ENCODE measurements at places on chromosomes 7 and 10.

DNA sequence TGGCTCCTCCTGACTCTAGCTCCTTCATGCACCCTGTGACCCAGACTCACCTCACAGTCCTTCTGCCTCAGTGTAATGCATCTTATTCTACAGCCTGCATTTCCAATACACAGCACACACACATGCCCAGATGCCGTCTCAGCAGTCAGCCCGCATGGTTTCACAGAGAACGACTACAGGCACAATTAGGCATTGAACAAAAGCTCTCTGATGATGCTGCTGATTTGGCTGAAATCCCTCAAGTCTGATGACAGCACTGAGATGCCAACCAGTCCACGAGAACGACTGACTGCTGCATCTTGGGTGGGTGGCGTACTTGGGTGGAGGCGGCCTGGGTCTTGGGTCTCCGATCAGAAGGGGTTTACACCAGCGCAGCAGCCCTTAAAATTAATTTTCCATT lies 200.4 kb downstream of the TAX1BP1 start:
- H3K27ac ChIP-seq, result peak overlapping the region; percentile 43
- no peak for DNase-seq
- no peaks in the 10 kb centered on the region for H3K36me3 ChIP-seq
- H3K4me3 ChIP-seq, result no peak overlapping the region
- H3K4me1 ChIP-seq, result no peaks in the 10 kb centered on the region

- no peak overlapping the region for H3K4me3 ChIP-seq
- no peak overlapping the region for H3K27ac ChIP-seq
- no peaks in the 10 kb centered on the region for H3K27me3 ChIP-seq
Measured at GRCh38 chr10:29921071-29921446, 138.3 kb downstream of the JCAD start.

DNA sequence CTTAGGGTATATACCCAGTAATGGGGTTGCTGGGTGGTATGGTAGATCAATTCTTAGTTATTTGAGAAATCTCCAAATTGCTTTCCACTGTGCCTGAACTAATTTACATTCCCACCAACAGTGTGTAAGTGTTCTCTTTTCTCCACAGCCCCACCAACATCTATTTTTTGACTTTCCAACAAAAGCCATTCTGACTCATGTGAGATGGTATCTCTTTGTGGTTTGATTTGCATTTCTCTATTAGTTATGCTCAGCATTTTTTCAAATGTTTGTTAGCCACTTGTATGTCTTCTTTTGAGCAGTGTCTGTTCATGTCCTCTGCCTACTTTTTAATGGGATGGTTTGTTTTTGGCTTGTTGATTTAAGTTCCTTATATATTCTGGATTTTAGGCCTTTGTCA lies 66.4 kb downstream of the MGAM2 start:
- no peak for DNase-seq
- H3K27ac ChIP-seq, result no peak overlapping the region
- no peaks in the 10 kb centered on the region for H3K36me3 ChIP-seq
- no peaks in the 10 kb centered on the region for H3K27me3 ChIP-seq

- peaks cover 5% of the 10 kb centered on the region for H3K36me3 ChIP-seq
- DNase-seq, result no peak
- no peaks in the 10 kb centered on the region for H3K27me3 ChIP-seq
- H3K4me1 ChIP-seq, result peaks cover 6% of the 10 kb centered on the region
- no peak overlapping the region for H3K27ac ChIP-seq
Measured at GRCh38 chr7:5702876-5703571, 78.4 kb downstream of the RNF216 start.

- H3K36me3 ChIP-seq, result peaks cover 5% of the 10 kb centered on the region
- peaks cover 14% of the 10 kb centered on the region for H3K4me1 ChIP-seq
- H3K27ac ChIP-seq, result no peak overlapping the region
- H3K4me3 ChIP-seq, result no peak overlapping the region
Measured at GRCh38 chr10:117458571-117458970, 83.3 kb upstream of the PDZD8 start.

DNA sequence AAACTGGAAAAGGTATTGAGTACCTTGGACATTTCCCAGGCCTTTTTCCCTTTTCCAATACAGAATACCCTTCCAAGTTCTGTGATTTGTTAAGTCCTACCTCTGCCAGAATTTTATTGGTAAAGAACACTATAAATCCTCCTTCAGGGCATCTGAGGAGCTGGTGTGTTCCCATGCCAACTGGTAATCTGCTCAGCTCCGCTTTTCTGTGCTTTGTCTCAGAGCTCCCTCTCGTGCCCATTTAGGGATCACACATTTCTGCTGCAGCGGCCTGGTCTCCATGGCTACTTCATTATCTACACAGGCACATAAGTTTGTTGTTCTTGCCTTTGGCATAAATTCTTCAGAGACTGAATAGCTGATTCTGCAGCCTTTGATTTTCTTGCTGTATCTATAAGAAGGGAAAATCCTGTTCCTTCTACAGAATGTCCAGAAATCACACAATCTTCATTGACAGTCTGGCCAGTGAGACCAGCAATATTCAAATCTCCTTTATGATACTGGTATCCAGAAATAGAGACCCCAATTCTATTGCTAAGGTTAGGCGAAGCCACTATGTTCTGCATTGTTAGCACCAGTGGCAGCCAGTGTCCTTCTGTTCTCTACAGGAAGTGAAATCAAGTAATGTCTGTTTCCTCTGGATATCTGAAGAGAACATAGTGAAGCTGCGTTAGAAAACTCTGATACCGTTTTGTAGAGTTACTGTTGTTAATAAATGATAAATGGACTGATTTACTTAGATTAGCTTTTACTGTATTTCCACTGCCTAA lies 51.9 kb downstream of the DENND11 start:
- peak overlapping the region; percentile 21 for H3K27ac ChIP-seq
- peaks cover 8% of the 10 kb centered on the region for H3K36me3 ChIP-seq
- DNase-seq, result peak; percentile 63
- H3K4me3 ChIP-seq, result no peak overlapping the region
- H3K27me3 ChIP-seq, result no peaks in the 10 kb centered on the region

DNA sequence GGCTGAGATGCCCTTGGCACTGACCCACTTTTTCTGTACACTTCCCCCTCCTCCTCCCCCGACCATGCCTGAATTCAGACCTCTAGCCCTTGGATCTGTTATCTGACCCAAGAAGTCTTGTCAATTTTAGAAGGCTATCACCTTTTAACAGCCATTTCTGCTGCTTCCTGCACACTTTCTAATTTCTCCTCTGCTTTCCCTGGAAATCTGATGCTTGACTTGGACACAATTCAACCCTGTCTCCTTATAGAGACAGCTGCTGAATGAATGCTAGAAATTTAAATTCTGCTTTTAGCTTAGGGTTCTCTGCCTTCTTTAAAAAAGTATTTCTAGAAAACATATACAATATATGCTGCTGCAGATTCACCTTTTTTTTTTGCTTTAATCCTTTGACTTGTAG lies 417.9 kb upstream of the KLF6 start:
- no peak for DNase-seq
- peaks cover 13% of the 10 kb centered on the region for H3K4me1 ChIP-seq
- no peak overlapping the region for H3K4me3 ChIP-seq
- H3K36me3 ChIP-seq, result no peaks in the 10 kb centered on the region
- H3K27me3 ChIP-seq, result no peaks in the 10 kb centered on the region

DNA sequence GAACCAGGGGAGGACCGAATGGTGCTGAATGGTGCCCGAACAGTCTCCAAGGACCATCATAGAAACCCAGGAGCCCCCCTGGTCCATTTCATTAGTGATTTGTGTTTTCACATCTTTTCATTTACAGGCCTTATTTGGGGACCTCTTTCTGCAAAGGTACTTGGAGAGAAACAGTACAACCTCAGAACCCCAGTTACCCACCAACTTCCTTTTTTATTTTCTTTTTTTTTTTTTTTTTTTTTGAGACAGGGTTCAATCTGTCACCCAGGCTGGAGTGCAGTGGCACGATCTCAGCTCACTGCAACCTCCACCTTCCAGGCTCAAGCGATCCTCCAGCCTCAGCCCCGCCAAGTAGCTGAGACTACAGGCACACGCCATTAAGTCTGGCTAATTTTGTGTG lies 13.0 kb upstream of the ELN start:
- H3K27me3 ChIP-seq, result no peaks in the 10 kb centered on the region
- H3K4me3 ChIP-seq, result no peak overlapping the region
- no peaks in the 10 kb centered on the region for H3K36me3 ChIP-seq
- no peak for DNase-seq
- H3K27ac ChIP-seq, result no peak overlapping the region

- no peak overlapping the region for H3K4me3 ChIP-seq
- no peak for DNase-seq
- H3K36me3 ChIP-seq, result peaks cover 59% of the 10 kb centered on the region
- H3K27ac ChIP-seq, result no peak overlapping the region
- H3K4me1 ChIP-seq, result no peaks in the 10 kb centered on the region
- no peaks in the 10 kb centered on the region for H3K27me3 ChIP-seq
Measured at GRCh38 chr10:1128649-1129048, 72.5 kb downstream of the WDR37 start.

- no peak overlapping the region for H3K4me3 ChIP-seq
- no peak for DNase-seq
- no peaks in the 10 kb centered on the region for H3K27me3 ChIP-seq
Measured at GRCh38 chr7:105734233-105734632, 142.2 kb downstream of the ATXN7L1 start.

- H3K27me3 ChIP-seq, result no peaks in the 10 kb centered on the region
- H3K4me1 ChIP-seq, result no peaks in the 10 kb centered on the region
- DNase-seq, result no peak
- no peaks in the 10 kb centered on the region for H3K36me3 ChIP-seq
- 0 out of 2 replicates have a peak overlapping the region, but pooled peaks have one; percentile 45 for H3K27ac ChIP-seq
- no peak overlapping the region for H3K4me3 ChIP-seq
Measured at GRCh38 chr10:74371696-74372095, 220.7 kb downstream of the ADK start.

DNA sequence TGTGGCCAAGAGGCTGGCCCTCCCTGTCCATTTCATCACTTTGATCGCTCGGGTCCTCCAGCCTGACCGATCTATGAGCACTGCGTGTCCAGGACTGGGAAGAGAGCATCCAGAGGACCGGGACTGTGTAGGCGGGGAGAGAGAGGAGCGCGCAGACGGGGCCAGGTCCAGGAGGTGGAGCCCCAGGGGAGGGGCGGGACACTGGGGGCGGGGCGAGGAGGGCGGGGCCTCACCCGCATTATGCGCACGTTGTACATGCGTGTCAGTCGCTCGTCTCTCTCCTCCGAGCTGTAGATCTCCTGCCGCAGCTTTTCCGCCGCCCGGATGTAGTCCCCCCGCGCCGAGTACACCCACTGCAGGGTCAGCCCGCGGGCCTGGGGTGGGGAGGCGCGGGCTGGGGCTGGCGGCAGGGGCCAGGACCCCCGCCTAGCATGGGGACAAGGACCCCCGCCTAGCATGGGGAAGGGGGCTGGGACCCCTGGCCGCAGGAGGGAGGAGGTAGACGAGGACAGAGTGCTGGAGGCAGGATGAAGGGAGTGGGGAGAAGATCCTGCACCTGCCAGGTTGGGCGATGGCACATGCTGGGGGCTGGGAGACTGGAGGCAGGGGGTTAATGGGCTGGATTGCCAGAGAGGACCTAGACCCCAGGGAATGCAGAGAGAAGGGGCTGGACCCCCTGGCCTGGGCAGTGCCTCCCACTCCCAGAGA lies 14.3 kb downstream of the MOSPD3 start:
- peak overlapping the region; percentile 65 for H3K4me3 ChIP-seq
- H3K4me1 ChIP-seq, result peaks cover 7% of the 10 kb centered on the region
- peaks cover 22% of the 10 kb centered on the region for H3K27me3 ChIP-seq

GRCh38 chr7:49845626-49846025 lies 72.2 kb downstream of the VWC2 start:
- no peak overlapping the region for H3K27ac ChIP-seq
- no peak overlapping the region for H3K4me3 ChIP-seq
- no peak for DNase-seq
- no peaks in the 10 kb centered on the region for H3K36me3 ChIP-seq
- no peaks in the 10 kb centered on the region for H3K27me3 ChIP-seq

- H3K27ac ChIP-seq, result no peak overlapping the region
- H3K27me3 ChIP-seq, result no peaks in the 10 kb centered on the region
- no peaks in the 10 kb centered on the region for H3K36me3 ChIP-seq
- no peak overlapping the region for H3K4me3 ChIP-seq
- no peak for DNase-seq
Measured at GRCh38 chr7:36625247-36625646, 99.0 kb downstream of the AOAH start.

- peaks cover 33% of the 10 kb centered on the region for H3K4me1 ChIP-seq
- peak overlapping the region; percentile 95 for H3K4me3 ChIP-seq
- no peak for DNase-seq
- no peak overlapping the region for H3K27ac ChIP-seq
- H3K27me3 ChIP-seq, result no peaks in the 10 kb centered on the region
- peaks cover 41% of the 10 kb centered on the region for H3K36me3 ChIP-seq
Measured at GRCh38 chr7:44987996-44988395, 9.2 kb upstream of the MYO1G start.

- H3K4me3 ChIP-seq, result no peak overlapping the region
- peak overlapping the region; percentile 17 for H3K27ac ChIP-seq
- H3K27me3 ChIP-seq, result no peaks in the 10 kb centered on the region
Measured at GRCh38 chr10:24385776-24386175, 176.8 kb downstream of the KIAA1217 start.

DNA sequence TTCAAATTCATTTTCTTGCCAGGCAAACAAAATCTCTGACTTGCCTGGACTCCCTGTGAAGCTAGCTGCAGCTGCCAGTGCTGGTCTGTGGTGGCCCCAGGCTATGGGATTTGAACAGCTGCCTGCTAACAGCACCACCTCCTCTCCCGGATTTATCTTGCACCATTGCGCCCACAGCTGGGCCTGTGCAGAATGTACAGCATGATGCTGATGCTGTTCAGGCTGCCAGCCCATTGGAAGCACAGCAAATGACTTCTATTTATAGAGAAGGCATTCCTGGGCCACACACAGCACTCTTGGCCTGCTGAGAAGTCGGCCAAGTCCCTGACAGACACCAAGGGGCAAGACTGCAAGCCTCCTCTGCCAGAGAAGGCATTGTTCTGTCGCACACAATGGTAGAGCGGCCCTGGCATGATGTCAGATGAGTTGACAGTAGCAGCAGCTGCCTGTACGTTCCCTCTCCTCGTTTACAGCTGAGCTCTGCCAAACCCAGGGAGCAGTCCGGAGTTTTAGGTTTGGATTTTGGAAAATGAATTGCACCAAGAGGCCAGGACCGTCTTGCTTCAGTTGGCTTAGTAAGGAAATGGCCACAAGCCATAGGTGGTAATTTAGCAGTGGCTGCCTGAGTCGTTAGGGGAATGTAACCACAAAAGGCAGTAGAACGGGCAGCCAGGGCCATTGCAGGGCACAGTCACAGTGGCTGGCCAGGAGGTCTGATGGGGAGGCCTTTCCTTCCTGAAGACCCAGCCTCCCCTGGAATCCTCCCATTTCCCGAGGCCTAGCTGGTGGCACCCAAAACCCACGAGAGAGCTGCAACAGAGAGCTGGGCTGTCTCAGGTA lies 38.5 kb downstream of the MTURN start:
- DNase-seq, result peak; percentile 36
- H3K27ac ChIP-seq, result no peak overlapping the region
- no peak overlapping the region for H3K4me3 ChIP-seq
- H3K27me3 ChIP-seq, result peaks cover 5% of the 10 kb centered on the region
